Left renal pelvis (tissue), 4 donors: ENCODE measurements at places on chromosomes 7 and 10. TPM values are rescaled to one million over a fixed set of nuclear protein-coding genes. Genes with fewer than 3 reads are reported as not detected.

- DNase-seq: no peak
These were observed 16.5 kb upstream of the CREB5 start for GRCh38 chr7:28395831-28396230.

- DNase-seq: no peak
These were observed 94.8 kb upstream of the AFAP1L2 start for GRCh38 chr10:114499116-114499515.

DNA sequence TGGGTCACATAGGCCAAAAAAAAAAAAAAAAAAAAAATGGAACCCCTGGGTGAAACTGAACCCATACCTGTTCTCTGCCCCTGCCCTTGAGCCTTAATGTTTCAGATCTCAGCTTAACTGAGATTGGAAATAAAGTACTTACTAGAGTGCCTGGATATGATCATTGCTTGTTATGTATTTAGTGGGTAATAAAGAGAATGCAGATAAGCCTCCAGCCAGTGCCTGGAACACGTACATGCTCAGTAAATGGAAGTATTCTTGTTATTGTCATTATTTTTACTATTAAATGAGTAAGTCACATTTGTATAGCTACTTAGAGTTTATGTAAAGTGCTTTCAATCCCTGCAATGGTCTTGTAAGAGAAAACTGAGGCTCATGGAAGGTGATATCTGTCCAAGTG is 14.7 kb downstream of the SLC16A12 start:
- no peak for DNase-seq

The SPDYE9 gene
- polyA plus RNA-seq: 1.1 TPM

The SHOC2 gene
- 47.4 TPM for polyA plus RNA-seq

The NXPH1 gene
- 1.6 TPM for polyA plus RNA-seq

DNA sequence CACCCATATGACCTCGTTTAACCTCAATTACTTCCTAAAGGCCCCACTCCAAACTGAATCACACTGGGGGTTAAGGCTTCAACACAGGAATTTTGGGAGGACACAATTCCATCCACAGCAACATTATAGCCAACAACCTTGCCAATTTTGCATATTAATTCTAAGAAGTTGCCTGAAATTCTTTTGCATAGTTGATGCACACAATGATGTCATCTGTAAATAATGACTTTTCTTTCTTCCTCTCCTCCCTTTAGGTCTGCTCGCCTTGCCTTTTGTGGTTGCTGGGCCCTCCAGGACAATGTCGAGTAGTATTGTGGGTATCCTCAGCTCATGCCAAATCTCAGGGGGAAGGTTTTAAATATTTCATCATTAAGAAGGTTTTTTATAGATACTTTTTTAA is 16.0 kb upstream of the CAMK2B start:
- no peak for DNase-seq

DNA sequence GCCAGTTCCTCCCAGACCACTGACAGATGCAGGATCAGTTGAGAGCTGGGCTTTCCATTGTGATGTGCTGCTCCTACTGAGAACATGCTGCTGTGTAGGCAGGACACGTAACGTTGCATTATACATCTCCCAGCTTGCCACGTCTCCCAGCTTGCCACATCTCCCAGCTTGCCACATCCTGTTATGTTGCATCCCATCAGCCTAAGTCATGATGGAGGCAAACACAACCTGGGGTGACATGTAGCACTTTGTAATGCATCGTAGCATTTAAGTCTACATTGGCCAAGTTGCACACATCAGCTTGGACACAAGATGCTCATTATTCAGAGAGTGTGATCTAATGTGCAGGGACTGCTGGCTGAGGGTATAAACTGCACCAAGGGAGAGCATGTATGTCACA is 73.3 kb upstream of the CHCHD3 start:
- DNase-seq: no peak

The MCM10 gene
- polyA plus RNA-seq: 10.8 TPM

DNA sequence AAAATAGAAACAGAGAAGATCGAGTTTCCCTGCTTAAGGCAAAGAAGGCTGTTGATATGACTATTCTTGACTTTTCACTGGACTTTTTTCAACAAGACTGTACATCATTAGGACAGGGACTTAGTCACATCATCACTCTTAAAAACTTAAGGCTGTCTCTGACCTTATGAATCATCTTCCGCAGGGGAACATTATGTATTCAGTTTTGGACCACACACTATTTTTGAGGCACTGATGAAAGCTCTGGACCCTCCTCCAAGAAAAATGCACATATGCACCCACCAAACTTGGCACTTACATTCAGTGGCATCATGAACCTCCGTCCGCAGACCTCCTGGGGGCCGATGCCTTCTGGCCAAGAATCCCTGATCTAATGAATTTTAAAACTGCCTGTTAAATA is 96.4 kb downstream of the CALD1 start:
- no peak for DNase-seq

GRCh38 chr7:109699661-109700060 is 1130.0 kb downstream of the DNAJB9 start:
- DNase-seq: no peak

The FAM25A gene
- polyA plus RNA-seq: not detected

The BMPER gene
- 25.1 TPM for polyA plus RNA-seq

- no peak for DNase-seq
These were observed 21.6 kb downstream of the SMKR1 start for GRCh38 chr7:129523924-129524323.

- DNase-seq: no peak
These were observed 160.2 kb downstream of the CRPPA start for GRCh38 chr7:16261100-16261499.

The TBX20 gene
- not detected for polyA plus RNA-seq

GRCh38 chr7:32427769-32428291 is 62.4 kb downstream of the LSM5 start:
- peak; percentile 53 for DNase-seq

DNA sequence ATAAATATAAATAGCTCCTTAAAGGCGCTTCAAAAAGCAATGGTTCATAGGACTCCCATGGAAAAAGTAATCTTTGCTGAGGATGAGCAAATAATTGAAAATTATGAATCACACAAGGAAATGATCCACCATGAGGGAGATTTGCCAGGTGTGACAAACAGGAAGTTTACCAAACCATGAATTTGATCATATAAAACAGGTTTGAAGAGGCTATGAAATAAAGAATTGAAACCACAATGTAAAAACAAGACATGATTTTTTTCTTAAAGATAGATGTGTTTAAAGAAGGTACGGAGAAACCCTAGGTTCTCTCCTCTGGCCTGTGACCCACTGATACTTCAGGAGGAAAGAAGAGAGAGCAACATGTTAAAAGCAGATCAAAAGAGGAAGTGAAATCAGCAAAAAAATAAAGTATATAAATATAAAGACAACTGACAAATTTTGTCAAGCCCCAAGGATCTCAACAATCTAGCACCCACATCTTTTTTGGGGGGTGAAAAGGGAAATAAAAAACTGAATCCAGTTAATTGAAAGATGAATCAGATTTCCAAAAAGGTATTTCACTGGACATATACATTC is 111.3 kb upstream of the ASAH2 start:
- no peak for DNase-seq

- DNase-seq: no peak
These were observed 23.7 kb downstream of the SH2B2 start for GRCh38 chr7:102310414-102310815.

- no peak for DNase-seq
These were observed 151.5 kb upstream of the KAT6B start for GRCh38 chr10:74674927-74675326.

GRCh38 chr10:125155101-125155500 is 5.3 kb downstream of the CTBP2 start:
- no peak for DNase-seq

The TSPAN13 gene
- polyA plus RNA-seq: 35.6 TPM

- DNase-seq: no peak
These were observed 10.6 kb downstream of the VIM start for GRCh38 chr10:17238445-17239291.

The PLAC9 gene
- 20.1 TPM for polyA plus RNA-seq

DNA sequence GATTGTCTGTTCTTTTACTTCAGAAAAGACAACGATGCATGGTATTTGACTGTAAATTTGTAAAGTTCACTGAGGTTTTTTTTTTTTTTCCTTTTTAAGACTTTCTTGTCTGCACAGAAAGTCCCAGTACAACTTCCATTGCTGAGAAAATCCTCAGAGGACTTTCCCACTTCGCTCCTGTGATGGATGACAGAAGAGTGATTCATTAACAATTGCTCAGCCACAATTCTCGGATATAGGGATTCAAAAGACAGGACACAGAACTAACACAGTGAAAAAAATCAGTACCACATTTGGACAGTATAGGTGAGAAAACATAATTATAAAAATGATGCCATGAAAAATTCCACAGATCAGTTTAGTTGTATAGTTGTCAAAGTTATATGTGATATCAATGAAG is 48.0 kb downstream of the SEC23IP start:
- DNase-seq: no peak

- no peak for DNase-seq
These were observed 9.0 kb upstream of the CUZD1 start for GRCh38 chr10:122854648-122855047.

GRCh38 chr10:4169448-4169847 is 384.4 kb upstream of the KLF6 start:
- no peak for DNase-seq

The CALHM1 gene
- polyA plus RNA-seq: 0.06 TPM

- DNase-seq: no peak
These were observed 31.1 kb downstream of the SLC26A4 start for GRCh38 chr7:107691716-107692115.

DNA sequence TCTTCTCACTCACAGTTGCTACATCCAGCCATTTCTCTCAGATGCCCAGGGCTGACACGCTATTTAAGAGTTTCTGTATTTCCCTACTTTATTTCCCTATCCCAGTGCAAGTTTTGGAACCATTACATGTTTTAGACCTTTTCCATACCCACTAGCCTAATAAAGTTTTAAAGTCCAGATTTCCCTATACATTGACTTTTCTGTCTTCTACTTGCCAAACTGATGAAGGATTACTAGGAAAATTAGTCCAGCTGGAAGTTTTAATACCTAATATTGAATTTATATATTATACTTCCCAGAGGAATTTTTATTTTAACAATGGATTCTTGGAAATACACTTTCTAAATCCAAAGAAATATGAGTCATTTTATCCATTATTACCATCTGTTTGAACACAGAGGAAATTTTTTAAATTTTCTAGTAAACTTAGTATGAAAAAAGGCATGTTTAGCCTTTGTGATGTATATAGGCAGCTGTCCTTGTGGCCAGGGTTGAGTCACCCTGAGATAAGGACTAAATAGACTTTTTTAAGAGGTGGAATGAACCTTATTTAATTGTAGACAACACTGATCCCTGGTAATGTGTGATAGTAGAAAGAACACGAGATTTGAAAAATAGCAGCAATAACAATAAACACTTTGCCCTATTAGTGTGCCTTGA is 205.0 kb downstream of the TFEC start:
- no peak for DNase-seq

The KIF11 gene
- polyA plus RNA-seq: 33.9 TPM

GRCh38 chr7:68544851-68545250 is 1053.4 kb upstream of the AUTS2 start:
- DNase-seq: no peak

DNA sequence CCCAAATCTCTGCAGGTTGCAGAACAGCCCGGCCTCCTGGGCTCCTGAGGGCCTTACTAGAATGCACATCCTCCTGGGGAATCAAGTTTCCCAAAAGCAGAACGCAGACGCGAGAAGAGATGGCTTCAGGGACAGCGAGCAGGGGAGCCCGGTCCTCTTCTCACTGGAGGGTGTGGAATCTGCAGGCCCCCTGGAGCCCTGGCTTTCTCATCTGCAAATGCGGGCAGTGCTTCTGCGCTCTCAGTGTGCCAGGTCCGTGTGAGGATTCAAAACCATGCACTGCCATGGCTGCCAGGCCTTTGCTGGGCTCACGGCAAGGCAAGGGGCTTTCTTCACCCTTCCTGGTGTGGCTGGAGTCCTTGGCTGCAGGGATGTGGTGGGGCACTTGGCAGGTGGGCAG is 330.9 kb upstream of the MKI67 start:
- DNase-seq: no peak

DNA sequence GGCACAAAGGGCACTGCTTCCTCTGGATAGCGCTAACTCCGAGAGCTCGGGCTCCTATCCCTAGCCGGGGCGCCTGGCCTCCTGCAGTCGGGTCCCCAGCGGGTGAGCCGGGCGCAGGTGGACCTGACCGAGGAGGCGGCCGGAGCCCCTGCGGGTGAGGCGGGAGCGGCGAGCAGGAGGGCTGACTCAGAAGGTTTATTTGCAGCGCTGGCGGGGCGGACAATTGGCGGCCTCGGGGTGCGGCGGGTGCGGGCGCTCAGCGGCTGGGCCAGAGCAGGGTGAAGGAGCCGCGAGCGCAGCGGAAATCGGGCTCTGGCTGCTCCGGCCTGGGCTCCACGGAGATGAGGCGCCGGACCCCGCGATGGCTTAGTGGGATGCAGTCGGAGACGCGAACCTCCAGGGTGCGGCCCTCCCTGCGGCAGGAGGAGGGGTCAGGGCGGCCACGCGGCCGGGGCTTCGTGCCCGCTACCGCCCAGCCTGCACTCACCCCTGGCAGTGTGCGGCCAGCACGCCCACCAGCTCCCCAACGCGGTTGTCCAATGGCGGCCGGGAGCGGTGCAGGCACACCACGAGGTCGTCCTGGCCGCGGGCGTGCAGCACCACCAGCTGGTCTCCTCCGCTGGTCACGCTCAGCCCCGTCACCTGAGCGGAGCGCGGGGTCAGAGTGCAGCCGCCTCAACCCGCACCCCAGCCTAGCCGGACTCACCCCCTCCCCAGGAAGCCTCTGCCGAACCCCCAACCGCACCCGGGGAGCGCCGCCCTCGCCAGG is 16.1 kb downstream of the MYO1G start:
- DNase-seq: no peak

The ELOVL3 gene
- polyA plus RNA-seq: 3.3 TPM

GRCh38 chr10:29273478-29273877 is 15.4 kb upstream of the LYZL1 start:
- DNase-seq: no peak

- DNase-seq: no peak
These were observed 10.7 kb downstream of the RHEB start for GRCh38 chr7:151508991-151509390.

GRCh38 chr7:108454674-108455550 is 1.3 kb downstream of the NRCAM start:
- peak; percentile 21 for DNase-seq

- peak; percentile 46 for DNase-seq
These were observed 57.6 kb downstream of the MMRN2 start for GRCh38 chr10:86899670-86900276.
